ENCODE measurements at places on chromosomes 3 and 15.

GRCh38 chr3:49132437-49133225 is at the start of gene LAMB2:
Gene LAMB2 (minus strand): TSS chr3:49133050. CDS start chr3:49132867, 183 bp downstream.
- peak; percentile 71 for DNase-seq

DNA sequence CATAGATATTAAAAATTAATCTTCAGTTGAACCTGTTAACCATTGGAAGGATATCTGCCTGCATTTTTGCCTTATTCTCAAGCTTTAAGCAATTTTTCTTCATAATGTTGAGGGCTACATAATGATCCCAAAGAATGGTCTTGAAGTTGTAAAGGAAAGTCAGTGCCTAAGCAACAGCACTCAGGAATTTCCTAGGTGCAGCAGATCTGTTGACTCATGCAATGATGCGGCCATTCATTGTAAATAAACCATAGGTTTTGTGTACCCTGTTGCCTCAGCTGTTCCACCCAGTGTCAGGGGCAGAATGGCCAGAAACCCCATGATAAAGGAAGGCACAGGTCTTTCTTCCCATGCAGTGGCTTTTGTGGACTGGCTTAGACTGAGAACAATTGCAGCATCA is 78.4 kb upstream of the TRIM42 start:
- no peak for DNase-seq

- no peak for DNase-seq
Observed at GRCh38 chr15:42021593-42021992, 751 bp upstream of the PLA2G4E start.

- no peak for DNase-seq
Observed at GRCh38 chr3:114712728-114713492, 419.1 kb downstream of the TIGIT start.

DNA sequence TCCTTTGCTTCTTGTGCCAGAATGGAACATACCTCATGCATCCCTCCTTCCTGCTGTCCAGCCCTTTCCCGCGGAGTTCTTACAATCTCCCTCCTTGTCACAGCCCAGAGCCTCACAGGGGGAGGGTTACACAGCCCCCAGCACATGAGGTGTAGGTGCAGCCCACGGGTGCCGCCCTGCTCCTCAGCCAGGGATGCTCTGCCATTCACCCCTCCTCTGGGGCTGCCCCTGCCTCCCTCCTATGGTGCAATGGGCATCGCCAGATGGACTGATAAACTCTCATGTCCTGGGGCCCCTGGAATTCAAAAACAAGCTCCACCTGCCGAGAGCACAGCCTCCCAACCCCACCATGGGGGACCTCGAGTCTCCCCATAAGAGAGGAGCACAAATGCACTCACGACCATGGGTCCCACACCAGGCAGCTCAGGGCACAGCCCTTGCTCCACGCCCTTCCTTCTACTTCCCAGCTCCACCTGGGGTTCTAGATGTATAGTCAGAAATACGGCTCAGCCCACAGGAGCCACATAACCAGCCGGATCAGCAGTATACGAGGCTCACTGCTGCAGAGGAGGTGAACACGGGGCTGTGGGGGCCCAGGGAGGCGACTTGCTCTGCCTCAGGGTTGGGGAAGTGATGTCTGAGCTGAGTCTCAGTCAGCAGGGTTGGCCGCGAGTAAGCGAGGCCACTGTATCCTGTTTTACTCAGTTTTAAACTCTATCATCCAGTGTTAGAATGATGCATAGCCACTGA is 269.7 kb upstream of the LYSMD4 start:
- no peak for DNase-seq

DNA sequence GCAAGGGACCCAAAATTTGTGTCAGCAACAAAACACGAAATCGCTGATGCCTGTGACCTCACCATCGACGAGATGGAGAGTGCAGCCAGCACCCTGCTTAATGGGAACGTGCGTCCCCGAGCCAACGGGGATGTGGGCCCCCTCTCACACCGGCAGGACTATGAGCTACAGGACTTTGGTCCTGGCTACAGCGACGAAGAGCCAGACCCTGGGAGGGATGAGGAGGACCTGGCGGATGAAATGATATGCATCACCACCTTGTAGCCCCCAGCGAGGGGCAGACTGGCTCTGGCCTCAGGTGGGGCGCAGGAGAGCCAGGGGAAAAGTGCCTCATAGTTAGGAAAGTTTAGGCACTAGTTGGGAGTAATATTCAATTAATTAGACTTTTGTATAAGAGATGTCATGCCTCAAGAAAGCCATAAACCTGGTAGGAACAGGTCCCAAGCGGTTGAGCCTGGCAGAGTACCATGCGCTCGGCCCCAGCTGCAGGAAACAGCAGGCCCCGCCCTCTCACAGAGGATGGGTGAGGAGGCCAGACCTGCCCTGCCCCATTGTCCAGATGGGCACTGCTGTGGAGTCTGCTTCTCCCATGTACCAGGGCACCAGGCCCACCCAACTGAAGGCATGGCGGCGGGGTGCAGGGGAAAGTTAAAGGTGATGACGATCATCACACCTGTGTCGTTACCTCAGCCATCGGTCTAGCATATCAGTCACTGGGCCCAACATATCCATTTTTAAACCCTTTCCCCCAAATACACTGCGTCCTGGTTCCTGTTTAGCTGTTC is 34.9 kb downstream of the CHDH start:
- DNase-seq = no peak

GRCh38 chr3:102715030-102715697 is 280.3 kb downstream of the ZPLD1 start:
- DNase-seq = no peak

- DNase-seq = no peak
Observed at GRCh38 chr15:41577863-41578735, 19.1 kb downstream of the TYRO3 start.

DNA sequence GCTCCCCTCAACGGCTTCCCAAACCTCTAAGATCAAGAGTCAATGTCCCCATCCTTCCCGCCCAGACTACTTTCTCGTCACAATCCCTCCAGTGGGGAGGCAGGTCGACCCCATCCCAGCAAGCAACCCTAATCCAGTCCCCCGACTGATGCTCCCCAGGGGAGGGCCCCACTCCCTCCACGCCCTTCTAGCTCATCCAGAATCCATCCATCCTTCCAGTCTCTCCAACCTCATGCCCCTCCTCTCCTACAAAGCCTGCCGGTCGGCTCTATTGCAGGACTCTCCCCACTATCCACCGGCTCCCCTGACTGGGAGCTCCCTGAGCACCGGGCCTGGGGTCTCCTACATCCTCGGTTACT is 1.3 kb downstream of the ADAMTS7 start:
- no peak for DNase-seq

DNA sequence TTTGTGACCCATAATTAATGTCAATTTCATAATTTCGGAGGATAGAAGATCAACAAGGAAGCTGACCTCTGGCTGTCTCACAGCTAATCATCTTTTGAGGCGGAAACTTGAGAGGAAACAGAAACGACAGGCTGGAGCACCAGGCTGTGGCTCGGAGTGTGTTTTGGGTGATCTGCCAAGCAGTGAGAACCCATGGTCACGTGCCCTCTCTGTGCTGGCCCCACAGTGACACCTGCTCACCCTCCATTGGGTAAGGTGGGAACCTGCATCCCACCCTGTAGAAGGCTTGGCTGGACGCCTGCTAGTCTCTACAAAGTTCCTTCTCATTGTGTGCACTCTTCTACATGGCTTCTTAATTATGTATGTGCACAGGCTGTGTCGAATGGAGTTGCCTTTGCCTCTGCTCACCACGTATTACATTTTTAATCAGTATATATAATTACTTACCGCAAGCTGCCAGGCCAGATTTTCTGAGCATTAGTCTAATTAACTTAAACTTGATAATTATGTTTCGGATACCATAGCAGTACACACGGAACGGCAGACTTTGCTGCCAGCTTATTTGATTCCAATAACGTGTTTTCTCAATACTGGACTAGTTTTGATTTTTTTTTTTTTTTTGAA is 719.4 kb upstream of the CFAP20DC start:
- no peak for DNase-seq

- DNase-seq = no peak
Observed at GRCh38 chr3:177213801-177214535, 16.7 kb upstream of the TBL1XR1 start.

- no peak for DNase-seq
Observed at GRCh38 chr3:150307311-150308036, 100.6 kb upstream of the TSC22D2 start.

- peak; percentile 12 for DNase-seq
Observed at GRCh38 chr15:35784745-35785144, 238.8 kb upstream of the DPH6 start.

DNA sequence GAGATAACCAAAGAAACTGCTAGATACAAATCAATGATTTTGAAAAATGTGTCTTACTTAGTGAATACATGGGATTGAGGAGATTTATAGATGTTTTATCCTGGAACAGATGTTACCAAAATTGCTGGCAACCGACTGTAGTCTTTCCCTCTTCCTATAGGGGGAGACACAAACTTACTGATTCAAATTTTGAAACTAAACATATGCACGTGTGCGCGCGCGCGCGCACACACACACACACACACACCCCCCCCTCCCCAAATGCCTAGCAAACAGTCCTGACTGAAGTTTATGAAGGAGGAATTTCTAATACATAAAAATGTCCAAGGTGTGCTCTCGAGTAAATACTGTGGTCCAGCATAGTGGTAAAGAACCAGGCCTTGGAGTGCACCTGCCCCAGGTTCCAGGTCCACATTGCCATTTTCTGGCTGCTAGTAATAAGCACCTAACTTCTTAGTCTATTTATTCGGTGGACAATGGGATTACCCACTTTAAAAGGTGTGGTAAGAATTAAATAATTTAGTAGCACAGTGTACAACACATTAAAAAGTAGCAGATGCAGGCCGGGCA is 18.5 kb upstream of the C3orf62 start:
- DNase-seq = no peak

DNA sequence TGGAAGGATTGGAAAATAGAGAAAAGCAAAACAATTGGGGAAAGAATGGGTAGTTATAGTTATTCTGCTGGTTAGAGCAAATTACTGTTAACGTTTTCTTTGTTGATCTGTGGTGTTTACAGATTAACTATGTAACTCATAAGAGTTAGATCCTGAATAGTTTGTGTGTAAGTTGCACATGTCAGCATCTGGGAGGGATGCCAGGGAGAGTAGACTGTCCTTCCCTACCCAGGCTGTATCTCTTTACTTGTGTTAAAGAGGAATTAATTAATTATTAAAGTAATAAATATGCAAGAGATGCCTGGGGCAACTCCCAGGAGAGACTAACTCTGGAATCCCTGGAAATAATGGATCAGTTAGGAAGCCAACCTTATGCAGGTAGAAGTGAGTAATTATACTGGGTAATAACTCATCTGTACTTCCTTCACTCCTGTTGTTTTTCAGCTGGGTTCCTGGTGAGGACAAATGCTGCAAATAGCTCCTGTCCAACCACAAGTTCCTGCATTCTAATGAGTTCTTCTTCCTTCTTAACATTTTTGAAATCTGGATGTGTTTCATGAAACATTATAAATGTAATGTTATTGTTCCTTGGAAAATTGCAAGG is 18.9 kb downstream of the GHRL start:
- no peak for DNase-seq

DNA sequence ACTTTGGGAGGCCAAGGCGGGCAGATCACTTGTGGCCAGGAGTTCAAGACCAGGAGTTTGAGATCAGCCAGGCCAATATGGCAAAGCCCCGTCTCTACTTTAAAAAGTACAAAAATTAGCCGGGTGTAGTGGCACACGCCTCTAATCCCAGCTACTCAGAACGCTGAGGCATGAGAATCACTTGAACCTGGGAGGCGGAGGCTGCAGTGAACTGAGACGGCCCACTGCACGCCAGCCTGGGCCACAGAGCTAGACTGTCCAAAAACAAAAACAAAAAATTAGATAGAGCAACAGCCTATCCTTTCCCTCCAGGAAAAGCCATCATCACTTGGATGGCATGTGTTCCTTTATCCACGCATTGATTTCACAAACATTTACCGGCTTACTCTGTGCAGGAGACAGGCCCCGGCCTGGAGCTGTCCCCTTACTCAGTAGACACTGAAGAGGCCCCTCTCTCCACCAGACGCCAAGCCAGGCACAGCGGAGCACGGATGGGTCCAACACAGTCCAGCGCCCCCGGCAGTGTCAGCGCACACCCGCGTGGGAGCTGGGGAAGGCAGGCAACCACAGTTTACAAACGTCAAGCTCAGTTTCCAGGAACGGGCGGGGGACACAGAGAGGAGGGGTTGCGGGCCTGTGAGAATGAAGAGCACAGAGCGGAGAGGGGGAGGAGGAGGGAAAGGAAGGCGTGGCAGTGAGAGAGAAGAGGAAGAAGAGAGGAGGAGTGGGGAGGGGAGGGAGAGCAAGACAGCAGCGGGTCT is 3.1 kb downstream of the GP5 start:
- no peak for DNase-seq

DNA sequence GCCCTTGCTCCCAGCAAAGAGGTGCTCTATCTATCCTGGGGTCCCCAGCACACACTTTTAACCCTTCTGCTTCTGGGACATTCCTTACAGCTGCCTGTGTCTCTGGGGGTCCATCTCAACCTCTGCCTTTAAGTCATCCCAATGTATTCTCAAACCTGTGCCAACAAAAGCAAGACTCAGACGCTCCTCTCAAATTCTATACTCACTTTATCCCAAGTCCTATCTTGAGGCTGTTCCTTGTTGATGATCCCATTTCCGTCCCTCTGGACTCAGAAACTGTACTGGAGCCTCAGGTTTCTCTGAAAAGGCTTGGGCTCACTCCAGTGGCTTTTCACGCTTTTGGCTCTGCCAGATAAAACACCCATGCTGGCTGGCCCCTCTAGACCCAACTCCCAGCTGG is 69.7 kb downstream of the XXYLT1 start:
- no peak for DNase-seq

- no peak for DNase-seq
Observed at GRCh38 chr15:37819191-37819590, 115.2 kb upstream of the TMCO5A start.

GRCh38 chr3:167691366-167691765 is 37.6 kb upstream of the WDR49 start:
- no peak for DNase-seq

DNA sequence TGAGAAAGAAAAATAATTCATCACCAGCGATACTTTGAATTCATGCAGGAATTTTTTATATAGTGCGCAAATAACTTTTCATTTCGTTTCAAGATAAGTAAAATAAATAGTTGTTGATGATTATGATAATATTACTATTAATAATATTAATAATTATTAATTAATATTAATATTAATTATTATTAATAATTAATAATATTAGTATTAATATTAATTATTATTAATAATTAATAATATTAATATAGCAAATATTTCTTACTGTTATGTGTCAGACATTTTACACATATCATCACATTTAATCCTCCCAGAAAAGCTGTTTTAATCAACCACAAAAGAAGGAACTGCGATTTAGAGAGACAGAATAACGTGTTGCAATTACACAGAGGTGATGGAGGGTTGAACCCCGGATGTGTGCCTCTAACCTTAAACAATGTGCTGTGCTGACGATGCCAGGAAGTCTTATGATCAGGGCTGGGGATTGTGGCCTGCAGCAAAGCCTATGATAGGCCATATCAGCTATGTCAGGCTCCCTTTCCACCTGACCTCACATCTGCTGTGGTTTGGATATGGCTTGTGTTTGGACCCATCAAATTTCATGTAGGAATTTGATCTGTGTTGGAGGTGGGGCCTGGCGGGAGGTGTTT is 263.5 kb upstream of the NR2F2 start:
- no peak for DNase-seq

Measured in pancreas (tissue), 10 donors.